ENCODE measurements at places on chromosomes 11 and 22. TPM values are rescaled to one million over a fixed set of nuclear protein-coding genes. Genes with fewer than 3 reads are reported as not detected.

Gene TBX1
- not detected for total RNA-seq

Gene CHID1
- 81.4 TPM for total RNA-seq

GRCh38 chr11:61949169-61950034, 749 bp upstream of the BEST1 start:
- H3K4me3 ChIP-seq, result no peak overlapping the region
- peaks cover 29% of the 10 kb centered on the region for H3K4me1 ChIP-seq
- no peaks in the 10 kb centered on the region for H3K27me3 ChIP-seq
- H3K27ac ChIP-seq, result peak overlapping the region; percentile 54
- DNase-seq, result peak; percentile 81
- no peaks in the 10 kb centered on the region for H3K36me3 ChIP-seq

Gene PYGM
- 4.3 TPM for total RNA-seq
